Right lobe of liver (tissue), 6 donors: ENCODE measurements at places on chromosomes 5 and 9. TPM values are rescaled to one million over a fixed set of nuclear protein-coding genes. Genes with fewer than 3 reads are reported as not detected.

- no peaks in the 10 kb centered on the region for H3K27me3 ChIP-seq
- H3K36me3 ChIP-seq: no peaks in the 10 kb centered on the region
- H3K4me1 ChIP-seq: no peaks in the 10 kb centered on the region
- H3K27ac ChIP-seq: peak overlapping the region; percentile 97
- DNase-seq: peak; percentile 63
Observed at GRCh38 chr5:717143-717542, 24.0 kb upstream of the TPPP start.

- H3K36me3 ChIP-seq: no peaks in the 10 kb centered on the region
- no peak for DNase-seq
- no peaks in the 10 kb centered on the region for H3K4me1 ChIP-seq
Observed at GRCh38 chr9:78397454-78397853, 100.5 kb downstream of the PSAT1 start.

DNA sequence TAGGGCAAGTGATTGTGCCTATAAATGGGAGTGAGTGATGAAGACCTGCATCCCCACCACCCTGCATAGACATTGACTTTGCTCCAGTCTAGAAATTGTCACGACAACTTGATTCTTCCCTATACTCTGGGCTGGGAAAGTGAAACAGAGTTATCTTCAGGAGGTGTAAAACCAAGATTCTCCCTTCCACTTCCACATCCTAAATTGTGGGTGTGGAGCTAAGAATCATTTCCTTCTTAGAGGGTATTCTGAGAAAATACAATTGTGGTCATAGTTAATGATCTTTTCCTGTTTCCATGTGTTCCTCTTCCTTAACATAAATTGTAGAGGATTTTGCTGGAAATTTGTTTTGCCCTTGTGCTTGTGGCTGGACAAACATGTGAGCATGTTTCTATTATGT lies 96.8 kb upstream of the PJA2 start:
- H3K4me1 ChIP-seq: no peaks in the 10 kb centered on the region
- no peaks in the 10 kb centered on the region for H3K36me3 ChIP-seq
- no peak overlapping the region for H3K27ac ChIP-seq
- no peak overlapping the region for H3K4me3 ChIP-seq

DNA sequence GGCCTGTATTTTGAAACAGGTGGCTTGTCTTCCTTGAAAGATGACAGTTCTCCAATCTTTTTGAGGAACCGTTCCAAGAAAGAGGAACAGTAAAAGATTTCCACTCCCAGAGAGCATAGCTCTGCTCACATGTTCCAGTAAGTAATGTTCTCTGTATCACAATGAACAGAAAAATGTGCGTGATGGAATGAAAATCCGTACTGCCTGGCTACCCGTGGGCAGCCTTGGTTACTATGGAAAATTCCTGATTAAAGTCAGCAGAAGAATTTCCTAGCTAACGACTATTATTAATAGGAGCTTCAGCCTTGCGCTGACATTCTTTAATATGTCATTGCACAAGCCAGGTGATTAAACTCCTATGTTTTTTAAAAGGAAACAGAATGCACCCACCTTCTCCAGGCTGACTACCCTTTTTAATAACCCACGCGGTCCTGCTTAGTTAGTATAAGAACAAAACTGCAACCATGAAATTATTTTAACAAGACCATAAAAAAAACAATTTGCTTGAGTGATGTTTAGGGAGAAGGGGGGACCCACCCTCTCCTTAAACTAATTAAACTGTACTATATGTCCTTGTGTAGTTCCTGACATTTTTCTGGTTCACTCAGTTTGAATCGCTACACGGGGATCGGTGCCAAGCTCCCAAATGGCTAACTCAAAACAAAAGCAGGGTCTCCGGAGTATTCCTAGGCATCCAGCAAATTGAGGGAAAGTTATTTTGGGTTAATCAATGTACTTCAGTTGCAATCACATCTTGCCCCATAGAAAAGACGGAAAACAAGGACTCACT lies 54.8 kb upstream of the CPEB4 start:
- DNase-seq: no peak
- no peaks in the 10 kb centered on the region for H3K27me3 ChIP-seq
- H3K36me3 ChIP-seq: no peaks in the 10 kb centered on the region
- no peak overlapping the region for H3K4me3 ChIP-seq
- no peak overlapping the region for H3K27ac ChIP-seq

GRCh38 chr5:154673506-154673905 lies 81.7 kb upstream of the LARP1 start:
- H3K36me3 ChIP-seq: no peaks in the 10 kb centered on the region
- no peaks in the 10 kb centered on the region for H3K27me3 ChIP-seq
- H3K4me1 ChIP-seq: no peaks in the 10 kb centered on the region
- no peak overlapping the region for H3K4me3 ChIP-seq

- no peak overlapping the region for H3K4me3 ChIP-seq
- H3K36me3 ChIP-seq: no peaks in the 10 kb centered on the region
- DNase-seq: no peak
- H3K27ac ChIP-seq: no peak overlapping the region
- no peaks in the 10 kb centered on the region for H3K27me3 ChIP-seq
Observed at GRCh38 chr9:68825762-68826472, 120.9 kb downstream of the PIP5K1B start.

Gene LCN10
- total RNA-seq: 0.24 TPM

Gene FBP2
- total RNA-seq: not detected

Gene TAF11L5
- total RNA-seq: not detected

DNA sequence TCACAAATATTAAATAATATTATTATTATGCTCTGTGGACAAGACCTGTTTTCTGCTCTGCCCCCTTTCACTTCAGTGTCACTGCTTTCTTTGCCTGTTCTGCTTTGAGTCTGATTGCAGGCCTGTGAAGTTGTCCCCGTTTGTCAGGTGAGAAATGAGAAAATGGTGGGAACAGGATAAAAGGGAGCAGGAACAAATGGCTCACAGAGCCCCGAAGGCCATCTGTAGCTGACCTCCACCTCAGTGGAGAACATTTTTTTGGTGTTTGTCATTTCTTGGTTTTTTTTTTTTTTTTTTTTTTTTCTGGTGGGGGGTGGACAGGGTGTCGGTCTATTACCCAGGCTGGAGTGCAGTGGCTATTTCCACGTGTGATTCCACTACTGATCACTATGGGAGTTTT lies 13.2 kb upstream of the S100Z start:
- no peaks in the 10 kb centered on the region for H3K27me3 ChIP-seq
- H3K27ac ChIP-seq: no peak overlapping the region
- no peaks in the 10 kb centered on the region for H3K4me1 ChIP-seq
- DNase-seq: no peak
- H3K4me3 ChIP-seq: no peak overlapping the region

Gene IRX2
- not detected for total RNA-seq

DNA sequence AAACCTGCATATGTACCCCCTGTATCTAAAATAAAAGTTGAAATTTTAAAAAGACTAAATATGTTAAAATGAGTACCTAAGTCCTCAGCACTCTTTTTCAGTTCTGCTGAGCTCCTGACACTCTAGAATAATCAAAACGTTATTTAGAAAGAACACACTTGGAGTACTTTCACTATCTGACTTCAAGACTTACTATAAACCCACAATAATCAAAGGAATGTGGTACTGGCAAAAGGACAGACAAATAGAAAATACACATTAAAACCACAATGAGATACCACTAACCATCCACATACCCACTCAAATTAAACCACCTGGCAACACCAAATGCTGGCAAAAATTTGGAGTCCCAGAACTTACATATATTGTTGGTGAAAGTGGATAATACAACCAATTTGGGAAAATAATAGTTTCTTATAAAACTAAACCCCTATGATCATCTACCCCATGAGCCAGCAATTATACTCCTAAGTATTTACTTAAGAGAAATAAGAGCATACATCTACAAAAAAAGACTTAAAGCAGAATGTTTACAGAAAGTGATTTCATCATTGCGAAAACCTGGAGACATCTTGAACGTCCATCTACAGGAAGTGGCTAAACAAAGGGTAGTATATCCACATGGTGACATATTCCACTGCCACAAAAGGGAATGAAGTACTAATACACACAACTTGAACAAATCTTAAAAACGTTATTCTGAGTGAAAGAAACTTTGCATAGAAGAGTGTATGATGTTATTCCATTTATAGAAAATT lies 12.8 kb upstream of the PRSS3 start:
- no peaks in the 10 kb centered on the region for H3K27me3 ChIP-seq
- H3K27ac ChIP-seq: no peak overlapping the region
- no peaks in the 10 kb centered on the region for H3K4me1 ChIP-seq
- no peak for DNase-seq
- no peaks in the 10 kb centered on the region for H3K36me3 ChIP-seq
